ENCODE measurements at places on chromosomes 12 and 14.

- H3K27ac ChIP-seq = no peak overlapping the region
- DNase-seq = no peak
- no peaks in the 10 kb centered on the region for H3K27me3 ChIP-seq
- H3K4me3 ChIP-seq = no peak overlapping the region
Observed at GRCh38 chr12:94312378-94312777, 147.3 kb downstream of the CEP83 start.

DNA sequence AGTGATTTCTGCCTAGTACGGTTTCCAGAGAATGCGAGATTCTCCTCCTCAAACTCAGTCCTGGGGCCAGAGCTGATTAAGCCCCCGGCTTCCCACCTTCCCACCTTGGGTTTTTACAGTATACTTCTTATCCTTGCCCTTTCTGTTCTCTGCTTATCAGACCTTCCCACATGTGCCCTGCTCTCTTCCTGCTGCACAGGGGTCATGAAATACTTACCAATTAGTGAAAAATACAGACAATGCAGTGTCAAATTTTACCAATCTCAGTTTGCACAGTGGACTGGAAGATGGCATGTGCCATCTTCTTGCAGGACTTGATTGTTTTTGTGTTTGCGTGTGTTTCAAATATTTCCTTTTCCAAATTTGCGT is 14.7 kb downstream of the SUSD6 start:
- H3K27me3 ChIP-seq = no peaks in the 10 kb centered on the region
- no peak overlapping the region for H3K4me3 ChIP-seq
- H3K4me1 ChIP-seq = peaks cover 94% of the 10 kb centered on the region
- DNase-seq = no peak
- H3K27ac ChIP-seq = peak overlapping the region; percentile 71

GRCh38 chr14:102775855-102776760 is 1.1 kb upstream of the TRAF3 start:
- no peak overlapping the region for H3K4me3 ChIP-seq
- peaks cover 47% of the 10 kb centered on the region for H3K4me1 ChIP-seq
- no peaks in the 10 kb centered on the region for H3K36me3 ChIP-seq

DNA sequence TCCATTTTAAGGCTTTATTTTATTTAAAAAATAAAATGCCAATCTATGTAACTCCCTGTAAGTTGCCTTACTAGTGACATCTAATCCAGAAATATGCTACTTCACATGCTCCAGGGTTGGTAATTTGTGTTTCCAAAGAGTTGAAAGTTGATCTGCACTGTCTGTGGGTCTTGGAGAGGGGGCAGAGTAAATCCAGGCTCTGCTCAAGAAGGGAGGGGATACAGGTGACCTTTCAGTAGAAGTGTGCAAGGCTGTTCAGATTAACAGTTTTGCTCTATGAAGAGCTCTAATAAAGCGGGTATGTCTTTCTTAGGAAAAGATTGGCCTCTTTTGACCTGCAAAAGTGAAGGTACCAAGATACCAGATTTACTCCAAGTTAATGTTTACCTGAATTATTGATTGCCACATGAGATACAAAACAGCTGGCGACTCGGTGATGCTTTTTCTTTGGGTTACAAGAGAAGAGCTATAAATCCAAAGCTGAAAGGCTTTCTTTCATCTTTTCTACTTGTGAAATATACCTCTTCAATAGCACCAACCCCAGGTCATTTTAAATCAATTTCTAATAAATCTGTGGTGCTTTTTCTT is 75.6 kb upstream of the FLRT2 start:
- no peaks in the 10 kb centered on the region for H3K4me1 ChIP-seq
- H3K4me3 ChIP-seq = no peak overlapping the region
- H3K27ac ChIP-seq = no peak overlapping the region
- DNase-seq = no peak
- no peaks in the 10 kb centered on the region for H3K27me3 ChIP-seq

DNA sequence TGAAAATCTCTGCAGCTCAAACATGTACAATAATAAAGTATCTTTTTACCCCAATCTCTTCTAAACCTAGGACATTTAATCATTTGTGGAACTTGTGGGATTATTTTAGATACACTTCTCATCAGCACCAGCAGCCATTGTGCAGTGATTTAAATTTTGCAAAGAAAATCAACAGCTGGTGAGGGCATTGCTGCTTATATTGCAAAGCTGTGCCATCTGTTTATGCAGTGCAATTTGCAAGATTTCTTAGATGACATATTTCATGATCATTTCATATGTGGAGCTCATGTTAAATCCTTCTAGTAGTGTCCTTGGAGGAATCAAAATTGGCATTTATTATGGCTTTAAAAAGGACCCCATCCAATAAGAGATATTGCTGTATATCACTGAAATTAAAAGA is 320.7 kb downstream of the BTG1 start:
- no peak overlapping the region for H3K27ac ChIP-seq
- no peaks in the 10 kb centered on the region for H3K4me1 ChIP-seq
- H3K27me3 ChIP-seq = no peaks in the 10 kb centered on the region
- no peaks in the 10 kb centered on the region for H3K36me3 ChIP-seq
- no peak overlapping the region for H3K4me3 ChIP-seq

GRCh38 chr14:54985156-54985555 is 41.7 kb downstream of the WDHD1 start:
- H3K36me3 ChIP-seq = no peaks in the 10 kb centered on the region
- H3K4me1 ChIP-seq = no peaks in the 10 kb centered on the region
- H3K4me3 ChIP-seq = no peak overlapping the region
- H3K27me3 ChIP-seq = no peaks in the 10 kb centered on the region
- DNase-seq = no peak

DNA sequence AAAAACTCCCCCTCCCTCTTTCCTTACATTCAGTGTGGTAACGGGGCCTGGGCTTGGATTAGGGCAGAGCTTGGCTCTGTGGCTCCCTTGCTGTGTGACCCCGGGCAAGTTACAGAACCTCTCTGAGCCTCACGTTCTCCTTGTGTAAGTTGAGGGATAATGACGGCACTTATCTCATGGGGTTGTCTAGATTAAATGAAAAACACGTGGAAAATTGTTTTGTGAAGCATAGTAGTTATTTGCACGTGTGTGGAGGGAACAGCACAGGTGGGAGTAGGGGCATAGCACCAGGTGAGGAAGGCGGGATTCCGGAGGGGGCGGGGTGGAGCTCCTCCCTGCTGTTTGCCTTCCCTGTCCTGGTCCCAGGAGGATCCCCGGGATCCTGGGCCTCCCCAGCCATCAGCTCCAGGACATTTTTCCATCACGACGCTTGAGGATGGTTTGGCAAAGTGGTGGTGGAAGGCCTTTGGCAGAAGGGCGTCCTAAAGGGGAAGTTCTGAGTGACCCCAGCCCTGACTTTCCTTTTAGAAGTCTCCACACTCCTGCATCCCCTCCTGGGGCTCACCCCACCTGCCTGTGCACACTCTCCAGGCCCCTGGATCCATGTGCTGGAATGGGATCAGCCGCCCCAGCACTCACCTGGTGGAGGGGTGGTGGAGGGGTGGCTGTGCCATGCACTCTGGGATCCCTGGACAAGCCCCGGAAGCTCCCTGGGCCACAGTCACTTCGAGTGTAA is 22.7 kb downstream of the LRTM2 start:
- no peak overlapping the region for H3K4me3 ChIP-seq
- no peaks in the 10 kb centered on the region for H3K36me3 ChIP-seq
- no peak overlapping the region for H3K27ac ChIP-seq
- H3K4me1 ChIP-seq = no peaks in the 10 kb centered on the region
- H3K27me3 ChIP-seq = peaks cover 53% of the 10 kb centered on the region

- DNase-seq = no peak
- peak overlapping the region; percentile 28 for H3K4me3 ChIP-seq
- no peaks in the 10 kb centered on the region for H3K36me3 ChIP-seq
- no peak overlapping the region for H3K27ac ChIP-seq
- H3K4me1 ChIP-seq = peaks cover 11% of the 10 kb centered on the region
- peaks cover 41% of the 10 kb centered on the region for H3K27me3 ChIP-seq
Observed at GRCh38 chr12:81758421-81759189, 545 bp downstream of the PPFIA2 start.

DNA sequence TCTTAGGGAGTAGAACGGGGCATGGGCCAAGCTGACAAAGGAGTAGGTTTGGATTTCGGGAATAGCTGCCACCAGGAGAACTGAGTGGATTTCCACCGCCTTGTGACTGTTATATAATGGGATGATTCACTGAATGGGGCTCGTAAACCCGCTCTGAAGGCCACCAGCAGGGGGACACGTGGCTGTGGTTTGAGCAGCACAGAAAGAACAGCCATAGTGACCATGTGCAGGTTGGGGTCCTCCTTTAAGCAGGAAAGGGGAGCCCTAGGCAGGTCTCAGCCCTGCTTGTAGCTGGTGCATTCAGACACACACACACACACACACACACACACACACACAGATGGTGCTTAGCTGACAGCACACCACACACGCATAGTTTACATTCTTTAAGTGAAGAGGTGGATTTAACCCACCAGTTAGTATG is 8.6 kb upstream of the ASB2 start:
- H3K27ac ChIP-seq = no peak overlapping the region
- no peak for DNase-seq
- no peaks in the 10 kb centered on the region for H3K27me3 ChIP-seq
- H3K4me3 ChIP-seq = no peak overlapping the region

GRCh38 chr14:41608681-41609390 is 2.2 kb downstream of the LRFN5 start:
- H3K4me1 ChIP-seq = peaks cover 17% of the 10 kb centered on the region
- H3K27me3 ChIP-seq = peaks cover 52% of the 10 kb centered on the region
- no peaks in the 10 kb centered on the region for H3K36me3 ChIP-seq
- H3K4me3 ChIP-seq = peak overlapping the region; percentile 36

DNA sequence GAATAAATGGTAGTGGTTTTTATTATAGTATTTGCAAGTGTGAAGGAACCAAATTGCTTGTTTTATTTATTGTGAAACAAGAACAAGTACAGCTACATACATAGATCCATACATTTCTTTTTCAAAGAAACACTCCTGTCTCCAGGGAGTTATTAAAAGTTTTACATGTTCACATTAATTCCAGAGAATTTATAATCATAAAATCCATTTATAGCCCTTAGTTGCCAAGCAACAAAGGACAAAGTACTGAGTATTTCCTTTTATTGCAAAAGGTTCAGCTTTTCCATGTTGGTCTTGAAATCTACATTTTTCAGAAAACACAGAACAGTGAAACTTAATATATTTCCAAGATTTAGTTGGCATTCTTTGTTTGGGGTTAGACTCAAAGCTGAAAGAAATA is 9.5 kb downstream of the MYRFL start:
- no peak for DNase-seq
- H3K27ac ChIP-seq = no peak overlapping the region
- H3K36me3 ChIP-seq = no peaks in the 10 kb centered on the region
- H3K4me1 ChIP-seq = peaks cover 12% of the 10 kb centered on the region
- H3K4me3 ChIP-seq = no peak overlapping the region

DNA sequence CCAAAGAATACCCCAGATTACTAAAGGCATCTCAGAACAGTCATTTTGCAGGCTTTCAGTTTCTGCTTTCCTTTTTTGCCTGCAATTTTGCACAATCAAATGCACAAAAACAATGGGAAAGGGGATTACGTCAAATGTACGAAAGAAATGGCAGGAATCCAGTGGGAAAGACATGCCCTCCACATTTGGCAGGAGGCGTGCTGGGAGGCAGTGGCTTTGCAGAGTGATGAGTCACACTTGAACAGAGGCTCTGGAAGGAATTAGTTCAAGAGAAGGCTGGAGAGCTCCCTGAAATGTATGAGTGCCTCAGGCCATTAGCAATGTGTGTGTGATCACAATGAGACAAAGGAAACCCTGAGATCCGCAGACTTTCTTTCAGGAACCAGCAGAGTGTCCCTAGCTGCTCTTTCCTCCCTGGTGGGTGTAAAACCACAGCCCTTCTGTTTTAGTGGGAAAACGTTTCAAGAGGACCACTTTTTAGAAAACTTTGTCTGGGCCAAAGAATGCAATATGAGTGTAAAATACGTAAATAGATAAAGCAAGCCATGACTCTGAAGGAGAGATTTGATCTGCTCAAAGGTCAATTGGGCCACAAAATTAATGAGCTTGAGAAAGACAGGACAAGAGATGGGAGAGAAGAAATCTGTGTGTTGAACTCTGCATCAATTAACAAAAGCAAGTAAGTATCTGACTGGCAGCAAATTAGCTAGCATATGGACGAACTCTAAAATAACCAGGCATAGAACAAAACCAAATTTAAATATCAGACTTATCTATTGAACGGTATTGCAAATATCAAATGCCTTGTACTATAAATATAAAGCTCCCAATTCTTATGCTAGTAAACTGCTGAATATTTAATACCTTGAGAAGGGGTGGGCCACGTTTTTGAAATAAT is 155.4 kb upstream of the PDE3A start:
- H3K27ac ChIP-seq = peak overlapping the region; percentile 70
- no peaks in the 10 kb centered on the region for H3K27me3 ChIP-seq
- no peaks in the 10 kb centered on the region for H3K36me3 ChIP-seq
- H3K4me3 ChIP-seq = no peak overlapping the region

DNA sequence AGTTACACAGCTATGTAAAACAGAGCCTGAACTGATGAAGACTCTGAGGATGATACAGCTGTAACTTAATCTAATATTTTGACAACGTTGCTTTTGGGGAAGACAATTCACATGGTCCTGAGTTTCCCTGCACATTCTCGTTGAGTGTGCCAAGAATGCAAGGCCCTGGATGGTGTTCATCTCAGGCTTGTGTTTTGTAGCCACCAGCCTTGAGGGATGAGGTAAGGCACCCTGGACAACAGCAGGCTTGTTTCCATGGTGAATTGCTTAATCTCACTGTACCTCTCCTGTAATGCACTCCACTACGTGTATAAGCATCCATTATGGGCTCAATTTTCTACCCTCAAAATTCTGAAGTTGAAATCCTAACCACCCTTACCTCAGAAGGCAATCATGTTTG is 2.1 kb downstream of the CATSPERB start:
- no peaks in the 10 kb centered on the region for H3K36me3 ChIP-seq
- H3K27me3 ChIP-seq = no peaks in the 10 kb centered on the region
- H3K4me1 ChIP-seq = no peaks in the 10 kb centered on the region
- H3K4me3 ChIP-seq = no peak overlapping the region
- DNase-seq = no peak
- H3K27ac ChIP-seq = no peak overlapping the region

DNA sequence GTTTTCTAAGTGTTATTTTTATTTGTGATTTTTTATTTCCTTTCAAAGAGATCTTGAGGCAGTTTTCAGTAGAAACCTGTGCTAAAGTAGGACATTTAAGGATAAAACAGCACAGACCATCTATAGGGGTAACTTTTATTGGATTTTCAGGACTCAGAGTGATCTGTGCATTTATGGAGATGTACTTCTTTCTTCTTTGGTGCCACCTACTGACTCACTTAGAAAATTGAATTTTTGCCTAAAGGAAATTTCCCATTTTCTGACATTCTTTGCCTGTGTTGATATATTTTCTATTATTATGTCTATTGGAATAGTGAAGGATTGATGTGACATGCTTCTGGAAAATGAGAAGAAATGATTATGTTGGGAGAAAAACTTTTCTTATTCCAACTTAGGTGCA is 113.0 kb downstream of the UNC79 start:
- no peaks in the 10 kb centered on the region for H3K4me1 ChIP-seq
- no peak overlapping the region for H3K27ac ChIP-seq
- no peaks in the 10 kb centered on the region for H3K36me3 ChIP-seq
- H3K4me3 ChIP-seq = no peak overlapping the region
- H3K27me3 ChIP-seq = peaks cover 4% of the 10 kb centered on the region

Measured in left lung (tissue), 14 donors.